ENCODE measurements at places on chromosomes 5 and 9. TPM values are rescaled to one million over a fixed set of nuclear protein-coding genes. Genes with fewer than 3 reads are reported as not detected.

DEPDC1B gene
- total RNA-seq = 25.2 TPM

CA9 gene
- total RNA-seq = 1.0 TPM

GRCh38 chr9:21473236-21473635 is 8.9 kb downstream of the IFNE start:
- H3K36me3 ChIP-seq = no peaks in the 10 kb centered on the region
- DNase-seq = no peak
- H3K27ac ChIP-seq = no peak overlapping the region
- no peaks in the 10 kb centered on the region for H3K4me1 ChIP-seq
- H3K27me3 ChIP-seq = no peaks in the 10 kb centered on the region

DNA sequence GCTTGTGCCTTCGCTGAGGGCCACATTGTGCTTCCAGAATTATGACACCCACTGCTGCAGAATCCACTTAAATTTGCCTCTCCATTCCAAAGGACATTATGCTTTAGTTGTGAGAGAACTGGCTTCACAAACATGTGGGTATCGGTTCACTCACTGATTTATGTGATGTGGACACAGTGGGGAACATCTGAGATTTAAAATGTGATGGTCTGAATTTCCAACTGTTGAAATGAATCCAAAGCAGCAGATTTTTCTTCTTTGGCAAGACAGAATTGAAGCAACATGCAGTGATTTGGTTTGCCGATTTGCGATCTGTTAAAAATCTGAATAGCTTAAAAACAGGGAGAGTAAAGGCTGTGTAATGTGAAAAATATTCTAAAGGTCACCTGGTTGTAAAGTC is 20.3 kb downstream of the PCSK5 start:
- H3K36me3 ChIP-seq = no peaks in the 10 kb centered on the region
- H3K27ac ChIP-seq = no peak overlapping the region
- no peak for DNase-seq
- no peaks in the 10 kb centered on the region for H3K27me3 ChIP-seq
- H3K4me3 ChIP-seq = no peak overlapping the region

DNA sequence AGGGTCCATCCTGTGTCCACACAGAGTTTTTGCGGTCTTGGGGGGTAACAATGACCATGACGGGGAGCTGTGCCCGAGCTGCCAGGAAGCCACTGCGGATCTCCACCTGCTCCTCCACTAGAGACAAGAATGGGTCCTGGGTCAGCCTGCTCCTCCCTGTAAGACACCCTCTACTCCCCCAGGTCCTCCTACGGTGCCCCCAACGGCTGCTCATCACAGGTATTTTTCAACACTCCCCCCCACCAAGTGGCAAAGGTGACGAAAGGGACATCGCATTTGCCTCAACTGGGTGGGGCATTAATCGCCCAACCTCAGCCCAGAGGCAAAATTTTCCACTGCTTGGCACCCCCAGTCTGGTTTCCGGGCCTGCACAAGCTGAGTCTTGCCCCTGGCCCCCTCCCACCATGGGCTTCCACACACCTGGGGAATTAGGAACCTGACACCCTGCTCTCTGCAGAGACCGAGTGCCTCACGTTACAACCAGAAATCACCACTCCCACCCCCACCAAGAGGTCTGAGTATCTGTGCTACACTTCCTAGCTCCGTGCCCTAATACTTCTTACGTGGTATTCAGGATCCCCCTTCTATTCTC is 9.6 kb downstream of the NOL6 start:
- no peak overlapping the region for H3K4me3 ChIP-seq
- H3K4me1 ChIP-seq = peaks cover 43% of the 10 kb centered on the region
- H3K36me3 ChIP-seq = peaks cover 86% of the 10 kb centered on the region

DNA sequence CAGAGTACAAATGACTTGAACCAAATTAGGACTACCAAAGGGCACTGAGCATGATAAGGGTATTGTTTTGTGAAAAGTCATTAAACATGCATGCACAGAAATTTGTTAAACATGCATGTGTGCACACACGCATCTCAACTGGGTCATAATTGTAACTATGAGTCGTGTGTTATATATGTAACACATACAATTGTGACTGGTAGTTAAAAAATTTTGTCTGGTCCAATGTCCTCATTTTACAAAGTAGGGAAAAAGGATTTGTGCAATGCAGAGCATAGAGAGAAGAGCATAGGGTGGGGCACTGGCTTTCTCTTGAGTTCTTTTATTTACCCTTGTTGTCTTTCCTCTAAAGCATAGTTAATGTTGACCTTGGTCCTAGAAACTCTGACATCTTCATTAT is 19.3 kb upstream of the IGFBPL1 start:
- no peaks in the 10 kb centered on the region for H3K36me3 ChIP-seq
- no peak overlapping the region for H3K4me3 ChIP-seq

KCTD16 gene
- 0.09 TPM for total RNA-seq

- no peak overlapping the region for H3K27ac ChIP-seq
- DNase-seq = no peak
- no peaks in the 10 kb centered on the region for H3K4me1 ChIP-seq
- H3K27me3 ChIP-seq = no peaks in the 10 kb centered on the region
- H3K36me3 ChIP-seq = no peaks in the 10 kb centered on the region
These were observed 552.2 kb upstream of the RIOK2 start for GRCh38 chr5:97735209-97735608.
